Neural cell (in vitro differentiated cells): ENCODE measurements at places on chromosomes 6 and 20. TPM values are rescaled to one million over a fixed set of nuclear protein-coding genes. Genes with fewer than 3 reads are reported as not detected.

Gene CRIP3
- 3.7 and 11.6 TPM in 2 replicates for polyA plus RNA-seq

Gene PAK5
- 47.0 and 48.3 TPM in 2 replicates for polyA plus RNA-seq

Gene COL12A1
- polyA plus RNA-seq = 0.63 and 1.0 TPM in 2 replicates

Gene LPA
- not detected in 2 replicates for polyA plus RNA-seq

Gene MAS1
- not detected in 2 replicates for polyA plus RNA-seq

Gene ESR1
- 0.14 TPM in 1 of 2 replicates, not detected in the other for polyA plus RNA-seq

Gene PAX1
- polyA plus RNA-seq = not detected in 2 replicates

Gene SMIM26
- polyA plus RNA-seq = 150 and 215 TPM in 2 replicates

Gene CGAS
- 0.10 and 0.53 TPM in 2 replicates for polyA plus RNA-seq

Gene SLC35D3
- polyA plus RNA-seq = 0.56 TPM in 1 of 2 replicates, not detected in the other

Gene POPDC3
- polyA plus RNA-seq = not detected in 2 replicates

Gene MCCD1
- not detected in 2 replicates for polyA plus RNA-seq

Gene PRDM13
- not detected in 2 replicates for polyA plus RNA-seq

Gene CAGE1
- polyA plus RNA-seq = not detected in 2 replicates

Gene PDE10A
- polyA plus RNA-seq = 43.7 and 52.4 TPM in 2 replicates

Gene KCNK5
- polyA plus RNA-seq = not detected in 2 replicates

Gene AURKA
- 2.5 and 4.7 TPM in 2 replicates for polyA plus RNA-seq
